CD4-positive, alpha-beta T cell treated with Interleukin-15 for 4 hours (primary cell): ENCODE measurements at places on chromosomes 5 and 9.

GRCh38 chr9:130912932-130913598 lies 16.5 kb upstream of the QRFP start:
- DNase-seq: no peak

- no peak for DNase-seq
Measured at GRCh38 chr9:106156465-106156864, 462.1 kb downstream of the TMEM38B start.

GRCh38 chr9:121945281-121945680 lies 147.8 kb downstream of the TTLL11 start:
- DNase-seq: no peak

GRCh38 chr9:8447601-8448000 lies 648.0 kb upstream of the DMAC1 start:
- DNase-seq: no peak

DNA sequence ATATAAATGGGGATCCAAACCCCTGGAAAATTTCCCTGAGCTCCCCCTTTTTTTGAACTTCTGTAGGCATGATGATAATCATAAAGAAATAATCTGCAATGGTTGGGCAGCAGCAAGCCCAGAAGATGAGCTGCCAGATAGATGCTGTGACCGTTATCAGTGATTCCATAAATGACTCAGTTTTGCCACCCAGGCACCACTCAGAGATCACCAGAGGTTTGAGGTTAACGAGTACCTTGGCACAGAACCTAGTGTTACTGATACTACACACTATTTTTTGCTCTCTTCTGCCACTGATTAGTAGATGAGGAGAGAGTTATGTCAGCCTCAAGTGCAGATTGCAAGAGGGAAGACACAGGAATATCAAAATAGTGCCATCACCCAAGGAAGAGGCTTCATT lies 199.3 kb upstream of the PTGER4 start:
- peak; percentile 35 for DNase-seq

GRCh38 chr5:105573575-105573974 lies 2011.0 kb upstream of the NUDT12 start:
- DNase-seq: no peak

GRCh38 chr5:35593338-35593737 lies 24.3 kb upstream of the SPEF2 start:
- no peak for DNase-seq

GRCh38 chr5:84821924-84822323 lies 437.2 kb upstream of the EDIL3 start:
- no peak for DNase-seq

DNA sequence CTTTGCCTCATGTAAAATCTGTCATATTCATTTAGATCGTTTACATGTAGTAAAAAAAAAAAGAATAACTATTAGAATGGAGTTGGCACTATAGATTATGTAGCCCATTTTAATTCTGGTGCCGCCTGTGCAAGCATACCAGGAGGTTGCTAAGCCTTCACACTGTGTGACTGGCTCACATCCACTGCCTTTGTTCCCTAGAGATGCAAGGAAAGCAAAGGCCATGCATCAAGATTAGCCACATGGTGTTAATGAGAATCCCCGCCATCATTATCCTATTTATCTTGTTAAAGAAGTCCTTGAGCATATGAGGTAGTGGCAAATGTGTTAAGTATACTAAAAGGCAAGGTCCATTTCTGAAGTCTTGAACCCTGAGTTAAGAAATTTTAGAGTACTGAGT lies 279.6 kb downstream of the RFX3 start:
- no peak for DNase-seq

GRCh38 chr9:104866191-104866590 lies 61.8 kb downstream of the ABCA1 start:
- DNase-seq: no peak

- DNase-seq: no peak
Measured at GRCh38 chr9:75002422-75003023, 25.6 kb downstream of the CARNMT1 start.

DNA sequence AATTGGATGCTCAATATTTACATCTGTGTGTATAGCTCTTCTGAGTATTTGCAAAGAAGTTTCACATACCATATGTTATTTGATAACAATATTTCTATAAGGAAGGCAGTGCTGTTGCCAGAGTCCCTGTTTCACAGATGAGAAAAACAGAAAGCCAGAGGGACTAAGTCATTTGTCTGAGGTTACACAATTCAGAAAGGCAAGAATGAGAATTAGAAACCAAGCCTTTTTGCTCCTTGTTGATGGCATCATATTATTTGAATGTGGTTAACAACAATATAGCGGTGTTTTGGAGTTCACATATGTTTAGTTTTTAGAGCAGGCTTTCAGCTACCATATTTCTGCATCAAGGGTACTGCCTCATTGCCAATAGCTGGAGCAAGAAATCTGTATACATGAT lies 110.9 kb upstream of the PRLR start:
- DNase-seq: no peak
